Fibroblast of mammary gland (primary cell): ENCODE measurements at places on chromosomes 2 and 18.

DNA sequence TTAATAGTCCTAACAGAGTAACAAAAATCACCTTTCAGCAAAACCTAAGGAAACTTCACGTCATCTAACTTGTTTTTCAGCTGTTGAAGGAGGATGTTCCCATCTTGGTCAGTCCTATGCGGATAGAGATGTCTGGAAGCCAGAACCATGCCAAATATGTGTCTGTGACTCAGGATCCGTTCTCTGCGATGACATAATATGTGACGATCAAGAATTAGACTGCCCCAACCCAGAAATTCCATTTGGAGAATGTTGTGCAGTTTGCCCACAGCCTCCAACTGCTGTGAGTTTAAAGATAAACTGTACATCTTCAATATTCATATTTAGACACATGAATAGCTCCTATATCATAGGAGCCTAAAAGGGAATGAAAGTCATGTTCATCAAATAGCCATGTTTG lies 10.5 kb downstream of the COL3A1 start:
- DNase-seq = peak; percentile 98

GRCh38 chr2:143525402-143525860 lies 396.2 kb downstream of the ARHGAP15 start:
- no peak for DNase-seq

GRCh38 chr18:4060427-4061281 lies 394.5 kb downstream of the DLGAP1 start:
- peak; percentile 1 for DNase-seq

DNA sequence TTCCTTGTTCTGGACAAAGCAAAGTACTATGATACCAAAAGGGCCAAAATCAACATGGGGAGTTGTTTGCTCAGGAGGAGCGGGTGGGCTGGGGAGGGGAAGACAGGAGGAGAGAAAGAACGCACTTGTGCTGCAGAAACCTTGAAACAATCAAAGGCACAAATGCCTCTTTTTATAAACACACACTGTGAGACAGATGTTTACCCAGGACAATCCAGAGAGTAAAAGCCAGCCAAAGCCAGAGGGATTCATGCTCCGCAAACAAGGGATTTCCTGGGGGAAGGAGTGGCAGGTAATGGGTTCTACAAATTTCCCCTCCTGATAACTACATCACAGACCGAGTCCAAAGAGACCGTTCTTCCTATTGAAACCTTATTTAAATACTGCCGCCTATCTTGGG lies 323.5 kb upstream of the SKOR2 start:
- DNase-seq = no peak

- peak; percentile 90 for DNase-seq
Observed at GRCh38 chr2:29223851-29224692, 108.9 kb downstream of the CLIP4 start.

DNA sequence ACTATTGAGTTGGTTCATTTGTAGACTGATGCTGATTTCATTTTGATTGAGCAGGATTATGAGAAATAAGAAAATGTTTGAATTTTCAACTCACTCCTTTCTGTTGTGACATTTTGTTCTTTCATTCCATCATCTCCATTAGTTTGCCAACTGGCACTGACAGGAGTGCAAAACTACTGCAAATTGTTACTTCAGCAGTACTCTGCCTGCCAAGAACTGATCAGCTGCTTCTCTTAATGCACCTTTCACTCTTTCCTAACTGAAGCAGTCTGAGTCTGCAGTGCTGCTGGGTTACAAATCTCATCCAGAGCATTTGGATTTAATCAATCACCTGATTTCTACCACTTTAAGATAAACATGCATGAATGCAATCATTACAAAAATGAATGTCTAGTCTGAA lies 70.9 kb downstream of the TMEFF2 start:
- DNase-seq = peak; percentile 52

DNA sequence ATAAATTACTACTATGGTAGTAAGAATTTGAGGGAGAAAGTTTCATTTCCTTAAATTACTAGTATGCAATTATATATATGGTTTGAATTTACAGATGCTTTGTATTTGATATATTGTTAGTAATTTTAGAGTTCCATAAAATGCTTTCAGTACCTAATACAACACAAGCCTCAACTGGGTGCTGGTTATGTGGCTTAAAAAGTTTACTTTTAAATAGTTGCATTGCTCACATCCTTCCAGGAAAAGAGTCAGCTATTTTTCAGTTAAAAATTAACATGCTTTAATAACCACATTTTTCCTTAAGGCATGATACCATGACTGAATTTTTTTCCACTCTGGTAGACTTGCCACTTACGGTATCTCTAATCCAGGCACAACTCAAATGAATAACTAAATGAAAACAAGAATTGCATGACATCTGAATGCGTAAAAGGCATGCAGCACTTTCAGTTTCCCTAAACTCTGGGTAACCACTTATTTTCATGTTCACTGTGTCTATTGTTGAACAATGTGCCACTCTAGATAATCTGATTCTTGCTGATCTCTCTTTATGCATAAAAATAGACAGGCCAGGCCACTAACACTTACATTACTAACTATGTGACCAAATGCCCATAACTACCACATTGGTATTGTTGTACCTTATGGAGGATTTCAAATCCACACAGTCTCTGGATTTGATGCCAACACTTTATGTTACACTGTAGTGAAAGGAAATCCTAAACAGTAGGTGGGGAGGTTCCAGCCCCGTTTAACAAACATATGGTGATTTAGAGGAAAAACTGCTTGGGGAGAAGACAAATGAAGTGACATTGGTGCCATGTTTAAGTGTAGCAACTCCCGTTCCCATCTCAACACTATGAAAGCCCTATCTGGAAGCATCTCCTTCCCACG lies 35.5 kb upstream of the SLC35F5 start:
- no peak for DNase-seq

- no peak for DNase-seq
Observed at GRCh38 chr2:128538396-128538795, 219.7 kb upstream of the HS6ST1 start.

DNA sequence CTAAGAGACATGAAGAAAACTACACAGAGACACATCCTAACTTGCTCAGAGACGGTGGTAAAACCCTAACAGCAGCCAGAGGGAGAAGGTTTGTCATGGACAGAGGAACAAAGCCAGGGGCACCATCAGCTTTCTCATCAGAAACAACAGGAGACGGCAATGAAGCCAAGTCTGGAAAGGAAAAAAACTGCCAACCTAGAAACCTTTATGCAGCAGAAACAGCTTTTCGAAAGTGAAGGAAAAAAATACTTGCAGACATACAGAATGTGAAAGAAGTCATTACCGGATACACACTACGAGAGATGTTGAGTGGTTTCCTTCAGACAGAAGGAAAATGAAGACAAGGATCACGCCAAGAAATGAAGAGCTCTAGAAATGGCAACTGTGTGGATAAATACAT lies 55.9 kb downstream of the ANO7 start:
- DNase-seq = no peak

- no peak for DNase-seq
Observed at GRCh38 chr2:100683231-100683630, 120.4 kb downstream of the PDCL3 start.

DNA sequence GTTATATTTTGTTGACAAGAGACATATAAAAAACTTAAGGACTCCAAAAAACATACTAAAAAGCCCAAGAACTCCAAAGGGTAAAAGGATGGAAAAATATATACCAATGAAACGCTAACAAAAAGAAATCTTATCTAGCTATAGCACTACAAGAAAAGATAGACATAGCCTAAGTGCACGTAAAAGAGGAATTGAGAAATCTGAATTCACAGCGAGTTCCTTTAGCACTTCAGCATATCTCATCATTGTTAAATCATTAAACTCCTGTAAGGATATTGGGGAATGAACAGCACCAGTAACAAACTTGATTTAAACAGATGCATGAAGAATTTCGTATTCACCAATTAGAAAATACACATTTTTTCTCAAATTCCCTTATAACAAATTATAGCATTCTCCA lies 134.1 kb downstream of the CAPN13 start:
- DNase-seq = no peak

- no peak for DNase-seq
Observed at GRCh38 chr18:6566338-6566911, 151.7 kb upstream of the L3MBTL4 start.

DNA sequence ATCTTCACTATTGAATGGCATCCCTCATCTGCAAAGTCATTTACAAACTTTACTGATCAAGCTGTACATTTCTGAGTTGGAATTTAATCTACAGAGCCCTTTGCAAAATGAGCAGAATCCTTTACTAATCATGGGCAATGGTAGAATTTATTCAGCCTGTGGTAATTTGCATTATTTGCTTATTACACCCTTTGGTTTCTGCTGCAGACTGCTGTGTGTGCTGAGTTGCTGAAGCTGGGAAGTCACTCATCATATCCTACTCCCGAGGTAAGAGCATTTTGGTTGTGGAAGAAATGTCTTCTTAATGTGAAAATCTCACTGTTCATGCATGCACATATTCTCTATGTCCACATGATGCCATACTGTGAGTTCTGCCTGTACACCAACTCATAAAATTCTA lies 357.4 kb upstream of the SLC39A10 start:
- no peak for DNase-seq

- no peak for DNase-seq
Observed at GRCh38 chr18:54233228-54233625, 8.8 kb upstream of the MBD2 start.

DNA sequence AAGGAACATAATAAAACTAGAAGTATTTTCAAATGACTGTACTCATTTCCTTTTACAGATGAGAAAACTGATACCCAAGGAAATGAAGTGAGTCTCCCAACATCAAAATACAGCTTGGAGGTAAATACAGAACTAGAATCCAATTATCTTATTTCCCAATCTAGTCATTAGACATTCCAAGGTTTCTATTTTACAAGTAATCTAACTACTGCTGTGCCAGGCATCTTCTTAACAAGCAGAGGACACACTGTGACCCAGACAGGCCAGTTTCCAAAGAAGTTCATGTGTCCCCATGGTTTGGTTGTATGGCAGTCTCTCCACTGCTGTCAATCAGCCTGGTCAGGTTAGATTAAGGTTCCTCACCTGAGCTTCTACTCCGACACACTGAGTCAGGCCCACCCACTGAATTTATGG lies 143.5 kb downstream of the THADA start:
- DNase-seq = no peak

- no peak for DNase-seq
Observed at GRCh38 chr2:143586119-143586518, 456.9 kb downstream of the ARHGAP15 start.

DNA sequence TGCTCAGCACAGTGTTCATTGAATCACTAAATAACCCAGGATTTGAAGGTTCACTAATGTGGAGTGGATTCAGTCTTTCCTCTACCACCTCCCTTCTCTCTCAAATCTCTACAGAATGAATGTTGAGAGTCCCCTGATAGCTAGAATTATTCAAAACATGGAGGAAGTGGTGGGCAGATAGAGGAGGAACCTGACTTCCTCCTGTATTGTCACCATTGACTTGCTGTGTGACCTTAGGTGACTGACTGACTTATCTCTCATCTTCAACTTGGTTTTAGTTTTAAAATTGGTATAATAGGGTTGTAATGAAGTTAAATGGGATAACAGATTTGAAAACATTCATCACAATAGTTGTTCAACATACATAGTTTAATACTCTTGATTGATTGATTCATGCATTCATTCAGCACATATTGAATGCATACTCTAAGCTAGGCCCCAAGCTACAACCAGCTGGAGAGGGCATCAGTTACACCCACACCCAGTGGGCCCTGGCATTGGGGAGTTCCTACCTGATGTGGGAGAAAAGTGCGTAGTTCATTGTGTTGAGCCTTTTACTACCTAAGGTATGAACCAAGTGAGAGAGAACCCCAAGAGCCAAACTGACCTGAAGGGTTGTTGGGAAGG lies 96.0 kb downstream of the WDR7 start:
- DNase-seq = no peak

GRCh38 chr2:96541398-96542152 lies 5.0 kb downstream of the ARID5A start:
- DNase-seq = peak; percentile 89

- DNase-seq = no peak
Observed at GRCh38 chr2:179588486-179589145, 272.8 kb downstream of the ZNF385B start.

DNA sequence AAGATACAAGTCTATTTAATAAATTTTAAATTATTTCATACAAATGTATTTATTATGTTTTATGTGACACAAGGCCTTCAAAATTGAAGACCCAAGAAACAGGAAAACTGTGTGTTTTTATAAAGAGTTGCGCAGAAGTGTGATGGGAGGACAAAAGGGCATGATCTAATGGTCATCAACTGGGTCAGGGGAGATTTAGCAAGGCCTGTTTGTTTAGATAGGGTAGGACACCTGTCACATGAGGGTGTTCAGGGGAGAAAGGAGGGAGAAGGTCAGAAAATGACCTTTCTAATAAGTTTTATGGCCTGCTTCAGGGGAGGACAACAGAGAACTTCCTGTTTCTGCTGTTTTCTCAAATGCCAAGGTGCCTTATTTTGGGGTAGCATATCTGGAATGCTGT lies 528.8 kb downstream of the STK39 start:
- DNase-seq = no peak

GRCh38 chr2:145256551-145256950 lies 736.6 kb upstream of the ZEB2 start:
- DNase-seq = no peak

DNA sequence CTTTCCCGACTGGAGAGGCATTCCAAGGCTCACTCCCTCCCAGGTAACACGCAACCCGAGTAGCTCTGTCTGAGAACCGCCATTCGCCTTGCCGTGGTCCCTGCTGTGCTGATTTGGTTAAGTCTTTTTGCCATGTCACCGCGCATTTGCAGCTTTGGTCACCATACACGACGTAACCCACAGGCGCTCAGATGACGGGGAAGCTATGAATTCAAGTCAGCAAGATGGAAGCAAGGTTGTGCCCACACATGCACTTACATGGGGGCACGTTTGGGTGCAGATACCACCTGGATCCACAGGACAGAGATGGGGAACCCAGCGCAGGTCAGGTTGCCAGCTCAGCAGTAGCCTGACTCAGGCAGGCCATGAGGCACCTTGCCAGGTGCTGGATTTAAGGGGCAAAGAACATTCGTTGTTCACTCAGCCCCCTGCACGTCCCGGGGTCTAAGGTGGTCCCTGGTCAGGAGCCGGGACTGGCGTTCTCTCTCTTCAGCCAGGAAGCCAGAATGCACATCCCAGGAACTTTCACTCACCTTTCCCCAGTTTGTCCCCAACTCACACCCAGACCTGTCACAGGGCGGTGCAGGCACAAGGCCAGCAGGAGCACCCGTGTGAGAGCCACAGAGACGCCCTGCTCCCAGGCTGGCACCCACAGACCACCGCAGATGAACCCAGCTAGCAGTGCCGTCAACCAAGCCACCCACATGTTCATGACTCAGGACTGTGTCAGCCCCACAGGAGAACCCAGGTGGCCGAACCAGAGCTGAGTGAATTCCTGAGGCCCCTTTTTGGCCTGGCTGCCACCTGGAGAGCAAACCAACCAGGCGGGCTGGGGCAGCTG lies 19.9 kb downstream of the SNED1 start:
- peak; percentile 29 for DNase-seq

DNA sequence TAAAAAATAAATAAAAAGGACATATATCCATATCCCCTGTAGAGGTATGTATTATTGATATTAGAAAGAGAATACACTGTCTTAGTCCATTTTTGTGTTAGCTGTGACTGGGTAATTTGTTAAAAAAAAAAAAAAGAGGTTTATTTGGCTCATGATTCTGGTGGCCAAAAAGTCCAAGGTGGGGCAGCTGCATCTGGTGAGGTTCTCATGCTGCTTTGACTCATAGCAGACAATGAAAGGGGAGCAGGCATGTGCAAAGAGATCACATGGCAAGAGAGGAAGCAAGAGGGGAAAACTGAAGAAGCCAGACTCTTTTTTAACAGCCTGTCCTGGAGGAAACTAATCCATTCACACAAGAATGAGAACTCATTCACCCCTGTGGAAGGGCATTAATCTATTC lies 101.6 kb upstream of the MAP4K3 start:
- peak; percentile 15 for DNase-seq

- no peak for DNase-seq
Observed at GRCh38 chr18:75267643-75268363, 57.2 kb downstream of the TSHZ1 start.
